Chondrocyte (in vitro differentiated cells): ENCODE measurements at places on chromosomes 12 and 14. TPM values are rescaled to one million over a fixed set of nuclear protein-coding genes. Genes with fewer than 3 reads are reported as not detected.

DNA sequence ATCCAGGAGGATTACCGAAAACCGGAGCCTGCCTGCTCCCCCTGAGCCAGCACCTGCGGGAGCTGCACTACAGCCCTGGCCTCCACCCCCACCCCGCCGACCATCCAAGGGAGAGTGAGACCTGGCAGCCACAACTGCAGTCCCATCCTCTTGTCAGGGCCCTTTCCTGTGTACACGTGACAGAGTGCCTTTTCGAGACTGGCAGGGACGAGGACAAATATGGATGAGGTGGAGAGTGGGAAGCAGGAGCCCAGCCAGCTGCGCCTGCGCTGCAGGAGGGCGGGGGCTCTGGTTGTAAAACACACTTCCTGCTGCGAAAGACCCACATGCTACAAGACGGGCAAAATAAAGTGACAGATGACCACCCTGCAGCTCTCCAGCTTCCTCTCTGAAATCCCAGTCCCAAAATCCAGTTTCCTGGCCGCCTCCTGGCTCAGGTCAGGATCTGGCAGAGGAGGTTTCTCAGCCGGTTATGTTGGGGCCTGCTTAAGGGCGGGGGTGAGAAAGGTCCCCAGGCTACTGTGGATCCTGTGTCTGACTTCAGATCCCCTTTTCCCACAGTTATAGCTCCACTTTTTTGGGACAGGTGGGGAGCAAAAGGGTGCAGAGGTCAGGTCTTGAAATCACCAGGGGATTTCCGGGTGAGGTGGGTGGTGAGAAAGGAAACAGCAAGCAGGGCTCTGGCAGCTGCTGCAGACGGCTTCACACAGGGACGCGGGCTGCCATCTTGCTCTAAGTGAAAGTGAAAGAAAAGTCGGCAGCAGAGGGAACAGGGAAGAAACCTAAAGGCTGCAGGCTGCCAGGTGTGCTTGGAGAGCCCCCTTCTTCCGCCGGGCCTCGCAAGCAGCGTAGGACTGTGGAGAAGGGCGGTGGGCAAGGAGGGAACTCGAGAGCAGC lies at the start of gene TAPBPL:
TAPBPL (plus strand) TSS at position 695 of the 897 bp plus-strand sequence. CDS start 207 bp downstream, outside the sequence.
- no peaks in the 10 kb centered on the region for H3K27me3 ChIP-seq
- H3K27ac ChIP-seq = peak within 1 kb of the TSS; percentile 94
- H3K4me1 ChIP-seq = peaks cover 29% of the 10 kb centered on the region

DNA sequence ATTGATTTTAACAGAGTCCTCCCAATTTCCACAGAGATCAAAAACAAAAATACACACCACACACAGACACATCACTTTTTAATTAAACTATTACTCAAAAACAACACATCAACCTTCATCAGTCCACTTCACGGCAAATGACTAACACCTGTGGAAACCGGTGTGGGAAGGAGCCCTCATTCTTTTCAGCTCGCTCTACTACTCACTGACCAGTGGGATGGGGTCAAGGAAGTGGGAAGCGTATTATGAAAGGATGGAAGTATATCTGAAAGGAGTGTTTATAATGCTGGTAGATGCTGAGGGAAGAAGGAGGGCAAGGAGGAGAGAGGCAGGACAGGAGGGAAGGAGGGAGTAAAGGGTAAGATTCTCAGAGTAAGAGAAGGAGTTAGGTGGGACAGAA lies 156.5 kb downstream of the EPS8 start:
- H3K36me3 ChIP-seq = peaks cover 16% of the 10 kb centered on the region
- no peak for DNase-seq
- no peaks in the 10 kb centered on the region for H3K27me3 ChIP-seq
- no peak overlapping the region for H3K4me3 ChIP-seq

Gene OTX2
- not detected in 3 replicates for total RNA-seq

Gene ENDOU
- total RNA-seq = not detected in 3 replicates

Gene MOAP1
- total RNA-seq = 14.5 to 18.1 TPM (median 16.7 TPM) in 3 replicates

Gene EID3
- 1.3 to 1.8 TPM (median 1.5 TPM) in 3 replicates for total RNA-seq
